Osteoblast (primary cell): ENCODE measurements at places on chromosomes 2 and 18. TPM values are rescaled to one million over a fixed set of nuclear protein-coding genes. Genes with fewer than 3 reads are reported as not detected.

The SERPINB4 gene
- total RNA-seq: 0.29 TPM in 1 of 2 replicates, not detected in the other

The SLC4A1AP gene
- 24.8 and 27.9 TPM in 2 replicates for total RNA-seq

The IL36RN gene
- total RNA-seq: not detected in 2 replicates

The PRSS56 gene
- total RNA-seq: not detected in 2 replicates

The DSG1 gene
- total RNA-seq: not detected in 2 replicates

The MAPK4 gene
- total RNA-seq: not detected in 2 replicates

The RMND5A gene
- 16.3 and 17.4 TPM in 2 replicates for total RNA-seq

The CRACDL gene
- total RNA-seq: not detected in 2 replicates

The EMX1 gene
- total RNA-seq: not detected in 2 replicates

The SIX3 gene
- total RNA-seq: not detected in 2 replicates

The SGO2 gene
- total RNA-seq: 3.2 and 4.0 TPM in 2 replicates

The STAM2 gene
- 51.6 and 52.5 TPM in 2 replicates for total RNA-seq

The DAW1 gene
- under 0.01 TPM in 1 of 2 replicates, not detected in the other for total RNA-seq
